ENCODE measurements at places on chromosomes 7 and 10.

DNA sequence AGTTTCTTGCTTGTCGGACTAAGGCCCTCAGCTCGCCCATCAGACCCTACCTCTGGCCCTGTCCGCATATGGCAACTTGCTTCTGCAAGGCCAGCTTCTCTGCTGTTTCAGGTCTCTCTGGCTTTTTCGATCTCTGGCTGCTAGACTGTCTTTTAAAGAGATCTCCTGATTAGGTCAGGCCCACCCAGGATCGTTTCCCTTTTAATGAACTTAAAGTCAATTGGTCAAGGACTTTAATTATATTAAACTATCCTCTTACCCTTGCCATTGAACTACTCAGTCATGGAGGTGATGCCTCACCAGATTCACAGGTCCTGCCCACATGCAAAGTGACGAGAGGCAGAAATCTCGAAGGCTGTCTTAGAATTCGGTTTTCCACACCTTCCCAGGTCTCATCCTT lies 670.9 kb downstream of the GATA3 start:
- DNase-seq = no peak

DNA sequence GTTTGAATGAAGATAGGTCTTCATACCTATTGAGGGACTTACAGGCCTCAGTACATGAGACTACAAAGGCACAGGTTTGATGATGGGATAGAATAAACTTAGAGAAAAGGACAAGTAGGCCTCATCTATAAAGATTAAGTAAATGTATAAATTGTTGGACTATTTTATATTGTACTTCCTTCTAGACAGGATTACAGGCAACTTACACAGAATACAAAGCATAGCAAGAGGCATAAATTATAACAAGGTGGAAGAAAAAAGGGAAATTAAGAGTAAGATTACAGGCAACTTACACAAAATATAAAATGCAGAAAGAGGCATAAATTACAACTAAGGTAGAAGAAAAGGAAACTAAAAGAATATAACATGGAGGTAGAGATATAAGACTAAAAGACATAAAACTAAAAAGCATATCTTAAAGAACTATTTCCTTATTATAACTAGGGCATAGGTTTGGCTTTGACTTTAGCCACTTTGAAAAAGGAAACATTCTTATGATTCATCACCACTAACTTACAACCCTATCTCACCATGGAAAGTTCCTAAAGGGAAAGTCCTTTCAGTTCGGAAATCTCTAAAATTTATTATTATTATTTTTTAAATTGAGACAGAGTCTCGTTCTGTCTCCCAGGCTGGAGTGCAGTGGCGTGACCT lies 153.1 kb downstream of the GALNT11 start:
- DNase-seq = no peak

DNA sequence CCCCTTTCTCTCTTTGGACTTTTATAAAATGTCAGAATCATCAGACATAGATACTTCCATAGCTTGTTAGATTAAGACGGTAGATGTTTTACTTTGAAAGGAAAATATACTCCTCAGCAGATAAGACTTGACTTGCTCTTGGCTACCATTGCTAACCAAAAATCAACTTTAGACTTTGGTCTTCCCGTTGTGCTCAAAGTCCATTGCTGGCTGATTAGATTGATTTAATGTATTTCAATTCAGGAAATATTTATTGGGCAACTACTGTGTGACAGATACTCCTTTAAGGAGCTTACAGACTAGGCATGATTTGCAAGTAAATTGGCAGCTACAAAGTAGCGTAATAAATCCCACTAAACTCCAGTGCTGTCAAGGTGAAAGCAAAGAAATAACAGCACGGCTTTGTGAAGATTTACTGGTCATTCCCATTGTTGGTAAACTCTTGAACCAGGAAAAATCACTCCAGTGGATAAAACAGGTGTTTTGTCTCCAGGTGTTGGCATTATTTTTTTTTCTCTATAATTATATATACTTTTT lies 95.7 kb upstream of the ARMC3 start:
- no peak for DNase-seq

- no peak for DNase-seq
Observed at GRCh38 chr7:23353172-23353571, 54.0 kb downstream of the MALSU1 start.

GRCh38 chr7:100156331-100157068 lies 2.0 kb downstream of the TRAPPC14 start:
- DNase-seq = no peak

DNA sequence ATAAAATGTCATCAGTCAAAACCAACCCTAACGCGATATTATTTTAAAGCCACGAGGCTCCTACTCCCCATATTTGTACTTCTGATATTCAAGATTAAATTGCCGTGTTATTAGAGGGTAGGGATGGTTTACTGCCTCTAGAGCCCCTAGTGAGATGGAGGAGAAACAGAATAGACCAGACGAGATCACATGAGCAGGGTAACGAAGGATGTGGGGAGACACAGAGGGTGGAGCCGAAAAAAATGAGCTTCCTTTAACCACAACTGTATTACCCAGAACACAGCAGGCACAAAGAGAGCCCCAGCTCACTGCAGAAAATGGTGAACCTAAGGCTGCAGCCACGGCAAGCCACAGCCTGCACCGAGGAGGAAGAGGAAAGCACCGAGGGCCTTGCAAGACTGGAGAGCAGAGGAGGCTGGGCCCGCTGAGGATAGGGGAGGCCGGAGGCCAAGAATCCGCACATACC lies 14.3 kb downstream of the ZC3HAV1 start:
- DNase-seq = peak; percentile 71

GRCh38 chr7:39894904-39895303 lies 55.2 kb upstream of the CDK13 start:
- DNase-seq = no peak

DNA sequence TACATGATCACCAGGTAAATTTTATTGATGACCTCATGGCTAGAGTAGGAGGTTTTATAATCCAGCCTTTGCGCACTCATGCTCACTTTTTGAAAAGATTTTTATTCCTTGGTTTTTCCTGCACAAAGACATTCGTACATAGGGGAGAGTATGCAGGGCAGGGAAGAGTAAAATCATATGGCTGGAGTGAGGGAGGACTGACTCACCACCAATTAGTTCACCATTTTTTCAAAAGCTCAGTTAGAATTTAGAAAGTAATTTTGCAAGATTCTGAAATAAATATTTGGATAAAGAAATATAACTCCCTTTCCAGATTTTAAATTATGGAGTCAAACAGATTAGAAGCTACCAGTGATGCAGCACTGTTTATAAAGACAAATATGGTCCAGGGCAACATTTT lies 111.9 kb downstream of the SEMA3D start:
- DNase-seq = no peak

Measured in T-helper 17 cell (primary cell).